AG08395 (cell line): ENCODE measurements at places on chromosomes 5 and 9.
A peak's percentile ranks its signal among the peaks of the same experiment; 100 is the strongest.

DNA sequence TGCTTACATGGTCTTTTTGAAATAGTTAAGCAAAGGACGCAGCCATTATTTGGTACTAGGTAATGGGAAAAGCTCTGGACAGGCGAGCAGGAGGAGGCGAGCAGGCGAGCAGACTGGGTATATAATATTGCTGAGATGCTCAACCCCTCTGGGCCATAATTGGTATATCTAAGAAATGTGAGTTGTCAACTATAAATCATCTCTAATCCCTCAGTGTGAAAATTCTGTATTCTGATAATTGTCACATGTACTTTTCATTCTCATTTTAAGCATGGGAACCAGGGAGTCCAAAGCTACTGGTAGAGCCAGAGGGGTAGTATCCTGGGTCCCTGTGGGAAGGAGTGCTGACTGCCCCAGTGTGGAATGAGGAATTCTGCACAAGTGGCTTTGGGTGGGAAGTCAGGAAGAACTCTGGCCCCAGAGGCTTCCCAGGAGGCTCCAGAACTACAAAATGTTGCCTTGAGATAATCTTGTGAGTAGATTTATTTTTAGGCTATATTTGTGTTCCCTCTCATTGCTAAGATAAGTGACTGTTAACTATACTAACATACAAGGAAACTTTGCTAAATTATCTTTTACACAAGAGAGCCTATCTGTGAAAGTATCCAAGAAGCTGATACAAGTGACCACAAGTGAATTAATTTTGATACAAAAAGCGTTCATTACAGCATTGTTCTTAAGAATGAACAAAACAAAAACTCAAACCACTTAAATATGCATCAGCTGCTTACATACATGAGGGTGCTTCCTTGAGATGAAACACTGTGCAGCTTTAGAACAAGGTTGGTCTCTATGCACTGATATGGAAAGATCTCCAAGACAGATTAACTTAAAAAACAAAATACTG is 70.5 kb upstream of the TNFAIP8 start:
- peak; percentile 26 for DNase-seq

GRCh38 chr9:72402744-72403143 is 37.7 kb upstream of the ZFAND5 start:
- DNase-seq: no peak

- no peak for DNase-seq
These were observed 1.3 kb downstream of the SHC3 start for GRCh38 chr9:89177012-89177943.

DNA sequence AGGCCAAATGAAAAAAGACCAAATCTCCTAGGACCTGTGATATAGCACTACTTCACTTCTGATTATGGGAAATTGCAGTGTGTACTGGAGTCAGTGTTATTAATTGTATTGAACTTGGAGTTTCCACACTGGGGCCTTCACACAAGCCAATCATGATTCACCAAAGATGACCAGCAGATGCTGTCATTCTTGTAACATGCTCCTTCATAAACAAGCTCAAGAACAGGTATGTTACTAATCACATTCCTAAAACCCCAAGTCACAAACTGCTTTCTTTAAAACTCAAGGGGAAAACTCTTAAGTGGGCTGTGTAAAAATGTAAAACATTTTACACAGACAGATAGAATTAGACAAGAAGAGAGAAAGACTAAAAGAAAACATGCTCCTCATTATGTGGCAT is 5.6 kb downstream of the KLHL3 start:
- no peak for DNase-seq

GRCh38 chr9:108537756-108538155 is 318.0 kb downstream of the ACTL7B start:
- DNase-seq: no peak

DNA sequence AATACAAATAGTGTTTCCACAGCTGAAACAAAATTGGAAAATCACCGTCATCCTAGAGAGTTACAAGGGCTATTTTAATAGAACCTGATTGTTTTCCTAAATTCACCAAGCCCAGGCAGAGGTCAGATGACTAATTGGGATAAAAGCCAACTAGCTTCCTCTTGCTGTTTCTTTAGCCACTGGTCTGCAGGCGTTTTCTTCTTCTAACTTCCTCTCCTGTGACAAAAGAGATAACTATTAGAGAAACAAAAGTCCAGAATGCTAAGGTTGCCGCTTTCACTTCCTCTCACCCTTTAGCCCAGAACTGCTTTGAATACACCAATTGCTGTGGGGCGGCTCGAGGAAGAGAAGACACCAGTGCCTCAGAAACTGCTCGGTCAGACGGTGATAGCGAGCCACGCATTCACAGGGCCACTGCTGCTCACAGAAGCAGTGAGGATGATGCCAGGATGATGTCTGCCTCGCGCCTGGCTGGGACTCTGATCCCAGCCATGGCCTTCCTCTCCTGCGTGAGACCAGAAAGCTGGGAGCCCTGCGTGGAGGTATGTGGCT is at the start of gene TLR4:
Gene TLR4, plus strand, starts transcription at position 380 of the 552 bp plus-strand sequence. Its CDS starts 70 bp downstream, at position 450.
- peak; percentile 73 for DNase-seq

DNA sequence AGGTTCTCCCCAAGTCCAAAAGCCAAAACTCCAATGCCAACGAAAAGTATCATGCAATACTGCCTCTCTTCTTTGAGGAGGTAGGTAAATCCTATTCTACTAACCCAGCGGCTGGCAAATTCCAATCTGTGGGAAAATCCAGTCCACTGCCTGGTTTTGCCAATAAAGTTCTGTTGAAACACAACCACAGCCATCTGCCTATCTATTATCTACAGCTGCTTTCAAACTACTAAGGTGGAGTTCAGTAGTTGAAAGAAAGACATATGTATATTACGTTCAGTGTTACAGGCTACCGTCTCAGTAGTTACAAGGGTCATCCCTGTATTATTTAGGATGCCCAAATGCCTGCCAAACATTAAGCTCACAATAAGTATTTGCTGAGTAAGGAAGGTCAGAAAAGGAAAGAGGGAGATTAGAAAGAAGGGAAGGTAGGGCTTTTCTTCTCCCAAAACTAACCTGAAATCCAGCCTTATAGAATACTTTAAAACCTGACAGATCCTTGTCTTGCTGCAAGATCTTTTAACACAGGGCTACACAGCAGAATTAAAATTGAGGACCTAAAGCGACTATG is 16.2 kb downstream of the ARL15 start:
- DNase-seq: no peak

- DNase-seq: peak; percentile 55
These were observed 52.0 kb upstream of the TJP2 start for GRCh38 chr9:69122082-69122548.

- DNase-seq: no peak
These were observed 117.9 kb upstream of the GRIA1 start for GRCh38 chr5:153372425-153373129.

GRCh38 chr5:65776441-65777141 is 54.6 kb downstream of the NLN start:
- peak; percentile 49 for DNase-seq

DNA sequence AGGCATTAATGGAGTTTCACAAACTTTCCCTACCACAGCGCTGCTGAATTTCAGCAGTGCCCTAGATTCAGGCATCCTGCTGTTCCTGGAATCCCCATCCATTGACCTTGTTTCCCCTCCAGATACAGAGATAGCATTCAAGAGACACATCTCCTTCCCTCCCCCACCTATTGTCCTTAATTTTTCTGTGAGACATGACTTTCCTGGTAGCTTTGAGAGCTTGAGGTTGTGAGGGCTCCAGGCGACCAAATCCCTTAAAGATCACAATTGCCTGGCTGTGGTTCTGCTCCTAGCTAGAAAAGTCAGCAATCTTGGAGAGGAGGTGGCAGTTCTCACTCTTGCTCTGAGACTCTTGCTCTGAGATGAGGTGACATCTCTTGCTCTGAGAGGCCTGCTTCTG is 48.0 kb downstream of the PRR16 start:
- DNase-seq: no peak

DNA sequence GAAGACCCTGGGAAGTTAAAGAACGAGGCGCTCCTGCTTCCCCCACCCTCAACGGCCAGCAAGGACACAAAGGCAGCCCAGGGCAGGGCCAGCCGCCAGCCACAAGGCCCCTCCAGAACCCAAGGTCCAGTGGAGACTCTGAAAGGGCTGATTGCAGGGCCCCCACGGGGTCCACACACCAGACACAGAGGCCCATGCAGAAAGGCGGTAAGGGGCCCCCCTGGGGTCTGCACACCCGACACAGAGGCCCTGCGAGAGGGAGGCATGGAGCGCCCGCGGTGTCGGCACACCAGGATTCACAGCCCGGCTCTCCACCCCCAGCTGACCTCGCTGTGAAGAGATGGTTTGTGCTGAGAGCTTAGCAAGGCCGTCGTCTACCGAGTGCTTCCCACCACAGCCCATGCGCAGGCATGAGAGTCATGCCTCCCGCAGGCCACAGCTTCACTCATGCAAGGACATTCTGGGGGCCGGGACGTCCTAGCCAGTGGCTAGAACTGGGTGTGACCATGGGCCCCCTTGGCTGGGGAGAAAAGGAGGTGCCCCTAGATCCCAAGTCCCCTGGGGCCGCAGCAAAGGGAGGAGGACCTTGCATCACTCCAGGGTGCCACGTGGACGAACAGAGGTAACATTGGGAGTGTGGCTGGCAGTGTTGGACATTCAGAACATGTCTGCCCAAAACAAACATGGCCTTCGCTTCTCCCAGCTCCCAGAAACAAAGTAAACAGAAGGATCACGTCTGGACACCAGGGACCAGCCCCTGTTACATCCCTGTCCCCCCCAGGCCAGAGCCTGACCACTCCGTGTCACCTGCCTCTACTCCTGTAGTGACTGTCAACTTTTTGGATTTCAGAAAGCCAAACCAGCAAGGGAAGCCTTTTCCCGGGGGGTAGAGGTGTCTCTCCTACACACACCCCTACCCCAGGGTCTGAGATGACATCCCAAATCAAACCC is 9.8 kb downstream of the BRD3 start:
- no peak for DNase-seq

- DNase-seq: no peak
These were observed 33.8 kb upstream of the TXNDC8 start for GRCh38 chr9:110371411-110372007.

DNA sequence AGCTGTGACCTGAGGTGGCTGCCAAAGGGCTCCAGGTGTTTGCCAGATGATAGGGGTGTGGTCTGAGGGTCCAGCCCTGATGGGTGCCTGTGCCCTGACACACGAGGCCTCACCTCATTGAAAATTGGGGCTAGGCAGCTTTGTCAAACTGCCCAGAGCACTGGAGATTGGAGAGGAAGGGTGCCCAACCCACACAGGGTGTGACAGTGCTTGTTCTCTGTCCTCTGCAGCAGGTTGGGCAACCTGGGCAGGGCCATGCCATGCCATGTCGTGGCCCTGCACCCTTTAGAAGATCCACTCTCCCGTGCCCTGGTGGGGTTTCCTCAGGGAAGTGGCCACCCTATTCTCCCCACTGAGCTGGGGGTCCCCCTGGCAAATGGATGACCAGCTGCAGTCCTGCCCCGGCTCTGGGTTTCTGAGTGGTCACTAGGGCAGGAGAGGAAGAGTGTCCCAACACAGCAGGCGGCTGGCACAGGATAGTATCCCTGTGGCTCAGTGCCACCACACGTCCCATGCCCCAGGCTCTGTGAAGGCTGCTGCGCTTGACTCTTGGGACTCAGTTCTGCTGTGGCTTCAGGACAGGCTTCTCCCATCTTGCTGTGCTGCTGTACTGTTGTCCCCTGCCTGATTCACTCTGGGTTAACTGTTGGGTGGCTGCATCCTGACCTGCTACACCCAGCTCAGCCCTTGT is 100.8 kb upstream of the PITX1 start:
- no peak for DNase-seq

DNA sequence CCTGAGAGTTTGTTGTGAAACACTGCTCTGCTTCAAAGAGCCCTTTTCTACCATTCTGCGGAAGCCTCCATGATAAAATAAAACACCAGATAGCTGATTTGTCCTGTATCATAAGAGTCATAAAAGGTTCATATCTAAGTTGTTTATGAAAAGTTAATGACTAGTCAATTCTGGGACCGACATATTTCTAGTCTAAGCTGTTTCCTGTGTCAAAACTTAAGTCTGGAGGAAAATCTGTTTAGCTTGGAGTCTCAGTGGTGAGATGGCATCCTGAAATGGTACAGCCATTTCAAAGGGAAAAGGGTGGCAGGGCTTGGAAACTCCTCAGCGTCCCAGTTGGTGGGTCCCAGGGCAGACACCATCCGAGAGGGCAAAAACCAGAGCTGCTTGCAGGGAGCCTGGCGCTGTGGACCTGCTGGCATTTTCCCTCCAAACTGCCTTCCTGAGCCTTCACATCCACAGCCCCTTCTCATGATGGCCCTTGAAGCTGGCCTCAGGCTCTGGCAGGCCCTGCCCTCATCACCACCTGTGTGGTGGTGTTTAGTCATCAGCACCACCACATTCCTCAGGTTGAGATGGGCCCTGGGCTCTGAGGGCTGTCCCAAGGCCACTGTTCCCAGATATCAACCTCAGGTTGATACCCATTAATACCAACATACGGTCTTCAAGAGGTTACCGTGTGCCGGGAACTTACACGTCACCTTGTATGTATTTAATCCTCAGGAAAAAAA is 184.0 kb downstream of the HSPA4 start:
- no peak for DNase-seq

- peak; percentile 5 for DNase-seq
These were observed 34.8 kb downstream of the LSM11 start for GRCh38 chr5:157778121-157778805.

DNA sequence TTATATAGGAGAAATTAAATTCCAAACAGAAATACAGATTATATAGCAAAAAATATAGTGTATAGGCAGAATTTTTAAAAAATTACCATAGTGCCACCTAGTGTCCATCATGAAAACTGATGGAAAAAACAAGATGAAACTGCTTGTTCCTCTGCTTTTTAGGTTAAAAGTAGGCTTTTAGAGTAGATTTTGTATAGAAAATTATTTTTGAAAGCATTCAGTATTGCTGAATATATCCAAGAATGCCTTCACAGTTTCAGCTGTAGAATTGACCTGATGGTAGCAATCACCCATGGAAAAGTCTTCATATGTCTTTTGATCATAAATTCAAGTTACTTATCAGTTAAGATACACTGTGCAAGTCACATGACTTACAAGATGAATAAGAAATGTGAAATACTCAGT is 19.7 kb downstream of the RIOK2 start:
- DNase-seq: peak; percentile 9

DNA sequence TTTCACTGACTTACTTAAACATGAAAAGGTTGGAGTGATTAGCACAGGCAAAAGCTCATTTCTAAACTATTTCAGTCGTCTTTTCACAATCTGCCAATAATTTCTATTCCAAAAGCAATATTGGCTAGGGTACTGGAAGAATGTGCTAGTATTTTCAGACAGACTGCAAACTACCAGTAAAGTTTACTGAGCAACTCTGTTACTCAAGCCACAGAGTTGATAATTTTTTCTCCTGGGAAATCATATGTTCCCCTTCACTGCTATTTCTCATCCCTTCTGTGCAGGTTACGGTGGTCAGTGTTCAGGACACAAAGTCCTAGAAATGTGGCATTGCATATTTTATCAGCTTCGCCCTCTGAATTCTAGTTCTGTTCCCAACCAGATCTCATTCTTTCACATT is 343.3 kb upstream of the TNC start:
- no peak for DNase-seq

DNA sequence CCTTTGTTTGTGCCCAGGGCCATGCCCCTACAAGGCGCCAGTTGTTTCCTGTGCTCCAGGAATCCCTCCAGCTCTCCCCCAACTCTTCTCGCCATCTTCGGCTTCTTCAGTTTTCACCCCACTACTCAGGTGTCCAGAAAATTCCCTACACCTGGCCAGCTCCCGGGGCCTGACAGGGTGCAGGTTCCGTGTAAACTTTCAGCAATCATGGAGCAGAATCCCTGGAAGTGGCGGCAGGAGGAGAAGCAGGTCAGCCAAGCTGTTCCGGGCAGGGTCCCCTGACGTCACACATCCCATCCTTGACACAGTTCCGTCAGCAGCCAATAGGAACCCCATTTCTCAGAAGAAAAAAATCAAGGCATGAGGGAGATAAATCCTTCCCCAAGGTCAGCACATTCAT is 12.2 kb upstream of the ADGRD2 start:
- no peak for DNase-seq
